ENCODE measurements at places on chromosomes 1 and 21. TPM values are rescaled to one million over a fixed set of nuclear protein-coding genes. Genes with fewer than 3 reads are reported as not detected.

KRTAP12-2 gene
- total RNA-seq: not detected

DNA sequence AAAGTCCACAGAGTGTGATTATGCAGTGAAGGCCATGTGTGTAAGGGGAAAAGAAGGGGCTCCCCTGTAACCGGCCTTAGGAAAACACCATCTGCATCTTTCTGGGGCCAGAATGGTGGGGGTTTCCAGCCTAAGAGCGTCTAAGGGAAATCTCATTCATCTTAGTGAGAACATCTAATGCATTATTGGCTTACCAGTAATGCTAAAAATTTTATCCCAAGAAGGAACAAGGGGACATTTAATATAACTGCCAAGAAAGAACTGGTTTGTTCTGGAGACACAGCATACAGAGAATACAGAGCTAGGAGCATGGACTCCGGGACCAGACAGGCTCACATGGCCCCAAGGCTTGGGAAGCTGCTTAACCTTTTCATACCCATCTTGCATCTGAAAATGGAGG, 58.3 kb upstream of the DSCAM start:
- H3K36me3 ChIP-seq: no peaks in the 10 kb centered on the region
- H3K27me3 ChIP-seq: no peaks in the 10 kb centered on the region

DNA sequence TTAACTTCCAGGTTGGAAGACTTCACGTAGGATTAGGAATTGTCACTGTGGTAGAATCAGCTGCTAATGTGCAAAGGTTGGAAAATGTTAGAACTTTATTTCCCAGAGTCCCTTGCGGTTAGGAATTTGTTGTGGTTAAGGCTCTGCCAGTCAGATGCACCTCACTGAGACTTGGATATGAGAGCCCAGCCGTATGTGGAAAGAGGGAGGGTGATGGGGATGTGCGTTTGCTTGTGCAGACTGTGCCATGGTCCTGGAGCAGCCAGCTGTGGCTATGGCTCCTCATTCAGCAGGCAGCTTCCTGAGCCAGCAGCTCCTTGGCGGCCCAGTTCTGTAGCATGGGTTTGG, 12.5 kb downstream of the S100A10 start:
- H3K4me3 ChIP-seq: no peak overlapping the region
- H3K36me3 ChIP-seq: no peaks in the 10 kb centered on the region
- H3K27me3 ChIP-seq: no peaks in the 10 kb centered on the region

- no peak for DNase-seq
- peaks cover 16% of the 10 kb centered on the region for H3K4me1 ChIP-seq
- no peak overlapping the region for H3K4me3 ChIP-seq
- no peak overlapping the region for H3K27ac ChIP-seq
- H3K27me3 ChIP-seq: peaks cover 35% of the 10 kb centered on the region
- H3K36me3 ChIP-seq: peaks cover 3% of the 10 kb centered on the region
Observed at GRCh38 chr1:201283836-201284553, 689 bp downstream of the PKP1 start.

Data from spinal cord (tissue), 10 donors.